ENCODE measurements at places on chromosomes 5 and 9.

DNA sequence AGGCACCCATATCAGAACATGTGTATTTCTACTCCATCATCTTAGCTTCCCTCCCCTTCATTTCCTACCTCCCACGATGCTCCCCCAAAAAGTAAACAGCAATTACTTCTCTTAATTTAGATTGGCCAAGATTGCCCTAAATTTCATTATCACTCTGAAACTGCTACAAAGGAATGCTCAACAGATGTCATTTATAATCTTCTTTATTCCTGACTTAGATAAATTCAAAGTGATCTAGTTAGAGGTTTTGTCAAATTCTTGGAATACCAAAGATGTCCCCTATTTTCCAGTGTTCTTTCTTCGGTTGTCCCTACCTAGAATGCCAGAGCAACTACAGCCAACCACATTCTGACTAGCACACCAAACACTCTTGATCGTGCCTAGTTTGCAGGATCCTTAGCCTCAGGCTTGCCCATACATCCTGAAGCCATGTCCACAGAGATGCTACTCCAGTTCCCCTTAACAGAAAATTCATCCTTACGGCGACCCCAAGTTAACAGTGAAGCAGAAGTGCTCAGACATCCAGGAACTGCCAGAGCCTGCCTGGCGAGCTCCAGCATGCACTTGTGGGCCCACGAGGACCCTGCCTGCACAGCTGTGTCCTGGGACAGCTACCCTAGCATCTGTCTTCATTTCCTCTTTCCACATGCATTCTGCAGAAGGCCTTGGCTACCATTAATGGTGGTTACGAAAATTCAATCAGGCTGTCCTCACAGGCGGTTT lies 31.6 kb downstream of the DAP start:
- DNase-seq, result no peak

DNA sequence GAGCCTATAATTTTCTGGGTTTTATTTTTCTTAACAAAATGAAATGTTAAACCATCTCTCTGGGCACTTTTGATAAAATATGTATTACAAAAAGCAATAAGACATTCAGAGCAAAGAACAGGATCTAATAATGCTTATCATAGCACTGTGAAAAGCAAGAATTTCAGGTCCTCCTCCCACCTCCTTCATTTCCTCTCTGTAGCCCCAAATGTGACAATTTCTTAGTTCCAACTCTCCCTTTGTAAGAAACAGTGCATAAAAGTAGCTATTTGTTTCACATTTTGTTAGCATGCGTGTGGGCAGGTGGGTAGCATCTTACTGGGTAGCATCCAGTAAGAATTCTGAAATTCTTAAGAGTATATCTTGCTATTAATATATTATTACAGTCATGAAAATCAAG lies 130.9 kb upstream of the RASA1 start:
- no peak for DNase-seq

DNA sequence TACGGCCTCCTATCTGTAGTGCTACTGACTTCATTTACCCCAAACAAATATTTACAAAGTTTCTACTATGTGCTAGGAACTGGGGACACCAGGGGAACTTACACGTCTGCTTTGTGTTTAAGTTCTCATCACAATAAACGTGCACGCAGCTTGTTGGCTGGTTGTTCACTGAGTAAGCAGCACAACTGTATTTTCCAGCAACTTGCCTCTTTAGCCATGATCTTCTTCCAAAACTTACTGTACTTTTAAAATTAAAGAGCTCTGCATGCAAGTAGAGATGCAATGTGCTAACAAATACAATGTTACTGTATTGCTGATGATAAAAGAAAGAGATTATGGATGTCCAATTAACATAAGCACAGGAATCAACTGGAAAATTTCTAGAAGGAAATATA lies 62.8 kb downstream of the RAPGEF1 start:
- no peak for DNase-seq

GRCh38 chr5:20114526-20114925 lies 126.5 kb upstream of the CDH18 start:
- no peak for DNase-seq

DNA sequence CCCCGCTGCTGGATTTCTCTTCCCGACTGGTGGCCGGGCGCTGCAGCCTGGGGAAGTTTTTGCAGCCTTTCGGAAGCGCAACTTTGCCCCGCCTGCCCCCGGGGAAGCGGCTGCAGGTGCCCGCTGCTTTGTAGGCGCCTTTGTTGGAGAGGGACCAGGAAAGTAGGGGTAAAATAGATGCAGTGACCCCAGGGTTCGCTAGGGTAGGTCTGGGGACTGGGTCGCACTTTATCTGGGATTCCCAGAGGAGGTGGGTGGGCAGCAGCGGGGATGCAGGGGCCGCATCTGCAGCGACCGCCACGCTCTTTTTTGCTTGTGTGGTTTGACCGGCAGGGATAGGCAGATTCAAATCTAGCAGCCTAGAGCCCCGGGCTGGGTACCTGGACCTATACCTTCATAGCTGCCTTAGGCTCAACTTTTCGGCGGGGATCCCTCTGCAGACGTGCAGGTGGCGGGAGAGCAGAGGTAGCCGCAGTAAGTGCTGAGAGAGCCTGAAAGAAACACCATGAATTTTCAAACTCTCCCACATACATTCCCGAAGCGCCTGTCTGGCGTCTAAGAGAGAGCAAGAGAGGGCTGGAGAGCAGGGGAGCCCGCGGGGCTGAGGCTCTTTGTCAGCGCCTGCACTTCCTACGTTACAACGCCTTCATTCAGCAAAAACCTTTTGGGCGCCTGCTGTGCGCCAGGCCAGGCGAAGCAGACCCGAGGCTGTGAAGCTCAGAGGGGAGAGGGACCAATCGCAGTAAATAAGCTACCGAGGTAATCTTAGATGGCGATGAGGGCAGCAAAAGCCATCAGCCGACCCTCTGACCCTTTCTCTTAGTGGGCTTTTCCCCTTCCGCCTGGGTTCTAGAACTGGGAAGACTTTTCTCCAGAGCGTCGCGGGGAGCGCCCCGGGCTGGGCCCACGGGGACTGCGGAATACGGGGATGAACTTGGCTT lies 642 bp downstream of the SV2C start:
- peak; percentile 1 for DNase-seq

DNA sequence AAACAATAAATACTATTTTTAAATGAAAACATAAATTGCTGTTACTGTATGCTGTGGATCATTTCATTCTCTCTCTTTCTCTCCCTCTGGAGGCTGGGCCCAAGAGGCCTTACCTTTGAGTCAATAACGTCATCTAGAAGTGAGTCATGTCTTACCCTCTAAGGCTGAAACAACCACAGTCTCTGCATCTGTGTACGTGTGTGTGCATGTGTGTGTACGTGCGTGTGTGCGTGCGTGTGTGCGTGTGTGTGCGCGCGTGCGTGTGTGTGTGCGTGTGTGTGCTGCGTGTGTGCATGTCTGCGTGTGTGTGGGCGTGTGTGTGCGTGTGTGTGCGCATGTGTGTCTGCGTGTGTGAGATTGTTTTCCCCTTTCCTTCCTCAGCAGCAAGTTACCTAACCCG lies 13.6 kb upstream of the IL17B start:
- no peak for DNase-seq

DNA sequence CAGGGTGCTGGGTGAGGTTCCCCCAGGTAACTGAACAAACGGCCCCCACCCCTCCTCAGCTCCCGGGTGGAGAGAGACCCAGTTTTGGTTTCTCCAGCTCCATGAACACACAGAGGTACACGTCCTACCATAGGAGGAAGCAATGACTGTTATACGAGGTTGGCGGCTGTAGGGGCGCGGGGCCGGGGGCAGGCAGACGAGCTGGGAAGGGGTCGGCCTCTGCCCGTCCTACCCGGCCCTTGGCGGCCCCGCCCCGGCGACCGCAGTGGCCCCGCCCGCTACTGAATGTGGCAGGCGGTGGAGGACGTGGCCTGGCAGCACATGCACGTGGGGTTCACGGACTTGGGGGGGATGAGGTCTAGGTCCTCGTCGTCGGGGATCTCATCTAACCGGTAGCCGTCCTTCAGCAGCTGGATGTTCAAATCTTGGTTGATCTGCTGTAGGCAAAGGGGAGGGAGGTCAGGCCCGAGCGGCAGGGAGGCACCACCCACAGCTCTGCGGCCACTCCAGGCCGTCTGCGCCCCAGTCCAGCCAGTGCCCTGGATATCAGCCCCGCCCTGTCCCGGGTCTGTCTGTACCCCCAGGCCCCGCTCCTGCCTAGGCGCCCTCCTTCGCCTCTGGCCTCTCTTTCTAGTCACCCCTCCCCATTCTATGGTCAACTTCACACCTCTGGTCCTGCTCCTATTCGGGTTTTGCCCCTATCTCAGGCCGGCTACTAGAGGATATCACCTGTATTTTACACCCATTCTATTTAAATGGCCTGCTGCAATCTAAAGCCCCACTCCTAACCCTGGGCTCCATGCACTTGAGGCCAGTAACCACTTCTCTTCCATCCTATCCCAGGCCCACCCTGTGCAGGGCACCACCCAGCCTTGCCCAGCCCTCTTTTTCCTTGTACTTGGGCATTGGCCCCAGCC lies 24.2 kb upstream of the MYORG start:
- DNase-seq, result no peak

GRCh38 chr9:22446950-22447617 lies 460 bp downstream of the DMRTA1 start:
- DNase-seq, result peak; percentile 29

DNA sequence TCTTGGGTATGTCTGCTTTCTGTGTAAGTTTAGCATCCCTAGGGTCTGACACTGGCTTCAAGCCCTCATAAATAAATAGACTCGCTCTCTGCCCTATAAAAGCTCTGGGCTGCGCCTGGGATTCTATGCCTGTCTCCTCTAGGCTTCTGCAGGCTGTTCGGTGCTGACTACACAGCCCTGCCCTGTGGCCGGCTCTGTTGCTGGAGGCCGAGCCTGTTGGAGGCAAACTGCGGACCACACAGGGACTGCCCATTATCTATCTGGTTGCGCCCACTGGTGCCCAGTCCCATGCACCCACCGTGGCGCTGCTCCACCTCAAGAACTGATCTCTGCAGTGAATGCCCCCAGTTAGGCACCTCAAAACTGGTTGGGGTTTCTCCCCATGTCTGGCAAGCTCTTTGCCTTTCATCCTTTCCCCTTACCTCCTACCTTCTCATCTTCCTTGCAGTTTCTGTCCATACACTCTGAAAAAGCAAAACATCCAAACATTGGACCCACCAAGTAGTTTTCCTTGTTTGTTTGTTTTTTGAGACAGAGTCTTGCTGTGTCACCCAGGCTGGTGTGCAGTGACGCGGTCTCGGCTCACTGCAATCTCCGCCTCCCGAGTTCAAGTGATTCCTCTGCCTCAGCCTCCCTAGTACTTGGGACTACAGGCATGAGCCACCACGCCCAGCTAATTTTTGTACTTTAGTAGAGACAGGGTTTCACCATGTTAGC lies 207.2 kb downstream of the ERCC6L2 start:
- no peak for DNase-seq

All from stimulated activated CD4-positive, alpha-beta T cell treated with anti-CD3 and anti-CD28 coated beads, Interleukin-2, amount 100 ng/mL, for 48 hours (primary cell).